Lower lobe of right lung (tissue), 2 donors: ENCODE measurements at places on chromosomes 3 and 15.

DNA sequence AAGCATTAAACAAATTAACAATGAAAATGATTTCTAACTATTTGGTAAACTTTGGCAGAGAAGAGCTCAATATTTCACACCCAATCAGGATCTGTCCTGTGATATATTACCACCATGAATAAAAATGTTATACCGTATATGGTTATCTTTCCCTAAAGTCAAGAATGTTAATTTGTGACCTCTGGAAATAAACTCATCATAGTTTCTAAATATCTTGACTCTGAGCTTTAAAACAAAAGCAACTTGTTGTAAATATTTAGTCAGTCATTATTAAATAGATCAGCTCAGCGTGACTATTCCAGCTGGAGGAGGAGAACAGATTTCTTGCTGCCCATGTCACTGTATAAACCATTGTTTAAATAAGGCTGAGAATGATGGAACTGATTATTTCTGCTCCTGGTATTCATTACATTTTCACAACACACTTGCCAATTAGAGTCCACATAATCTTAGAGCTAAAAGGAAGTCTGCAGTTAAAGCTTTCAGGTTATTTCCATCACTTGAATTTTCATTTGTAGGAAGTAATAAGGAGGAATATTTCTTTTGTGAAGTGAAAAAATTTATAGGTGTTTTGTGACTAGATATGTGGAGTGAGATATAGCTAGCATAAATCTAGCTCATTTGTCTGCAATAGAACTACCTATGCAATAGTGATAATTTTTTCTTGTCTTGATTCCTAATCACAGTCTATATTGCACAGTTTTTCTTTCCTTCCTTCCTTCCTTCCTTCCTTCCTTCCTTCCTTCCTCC, 106.5 kb upstream of the P2RY1 start:
- DNase-seq: no peak

DNA sequence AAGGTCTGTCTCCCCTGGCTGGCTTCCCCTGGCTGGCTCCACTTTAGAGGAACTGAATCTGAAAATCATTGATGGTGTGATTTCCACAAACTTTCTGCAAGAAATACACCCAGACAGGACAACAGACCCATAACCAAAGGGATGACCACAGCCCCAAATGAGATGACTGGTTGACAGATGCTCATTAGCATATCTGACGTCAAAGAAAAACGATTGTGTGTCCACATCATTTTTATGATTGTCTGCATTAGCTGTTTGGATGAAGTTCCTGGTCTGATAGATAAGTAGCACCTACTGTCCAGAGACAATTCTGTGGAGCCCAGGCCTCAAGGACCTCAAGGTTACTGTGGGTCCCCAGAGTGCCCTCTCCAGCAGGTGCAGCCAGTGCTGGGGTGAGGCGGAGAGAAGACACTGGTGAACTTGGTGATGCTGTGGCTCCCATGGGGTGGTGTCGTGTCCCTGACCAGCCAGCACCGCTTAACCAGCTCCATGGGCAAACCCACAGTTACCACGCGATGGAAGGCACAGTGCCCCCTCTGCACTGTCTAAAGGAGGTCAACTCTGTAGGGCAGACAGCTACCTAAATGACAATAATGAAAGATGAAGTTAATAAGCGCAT, 127.4 kb downstream of the NSMCE3 start:
- DNase-seq: no peak

- DNase-seq: no peak
These were observed 282.5 kb upstream of the TRIM42 start for GRCh38 chr3:140395134-140396075.

DNA sequence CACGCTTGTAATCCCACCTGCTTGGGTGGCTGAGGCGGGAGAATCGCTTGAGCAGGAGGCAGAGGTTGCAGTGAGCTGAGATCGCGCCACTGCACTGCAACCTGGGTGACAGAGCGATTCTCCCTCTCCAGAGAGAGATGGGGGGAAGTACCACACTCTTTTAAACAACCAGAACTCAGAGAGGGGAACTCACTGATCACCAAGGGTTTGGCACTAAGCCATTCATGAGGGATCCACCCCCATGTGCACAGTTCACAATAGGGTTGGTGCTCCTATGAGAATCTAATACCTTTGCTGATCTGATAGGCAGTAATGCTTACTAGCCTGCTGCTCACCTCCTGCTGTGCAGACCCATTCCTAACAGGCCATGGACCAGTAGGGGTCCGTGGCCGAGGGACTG, 51.6 kb downstream of the QTRT2 start:
- DNase-seq: no peak

GRCh38 chr3:42213417-42213816, 52.6 kb downstream of the CCK start:
- no peak for DNase-seq

DNA sequence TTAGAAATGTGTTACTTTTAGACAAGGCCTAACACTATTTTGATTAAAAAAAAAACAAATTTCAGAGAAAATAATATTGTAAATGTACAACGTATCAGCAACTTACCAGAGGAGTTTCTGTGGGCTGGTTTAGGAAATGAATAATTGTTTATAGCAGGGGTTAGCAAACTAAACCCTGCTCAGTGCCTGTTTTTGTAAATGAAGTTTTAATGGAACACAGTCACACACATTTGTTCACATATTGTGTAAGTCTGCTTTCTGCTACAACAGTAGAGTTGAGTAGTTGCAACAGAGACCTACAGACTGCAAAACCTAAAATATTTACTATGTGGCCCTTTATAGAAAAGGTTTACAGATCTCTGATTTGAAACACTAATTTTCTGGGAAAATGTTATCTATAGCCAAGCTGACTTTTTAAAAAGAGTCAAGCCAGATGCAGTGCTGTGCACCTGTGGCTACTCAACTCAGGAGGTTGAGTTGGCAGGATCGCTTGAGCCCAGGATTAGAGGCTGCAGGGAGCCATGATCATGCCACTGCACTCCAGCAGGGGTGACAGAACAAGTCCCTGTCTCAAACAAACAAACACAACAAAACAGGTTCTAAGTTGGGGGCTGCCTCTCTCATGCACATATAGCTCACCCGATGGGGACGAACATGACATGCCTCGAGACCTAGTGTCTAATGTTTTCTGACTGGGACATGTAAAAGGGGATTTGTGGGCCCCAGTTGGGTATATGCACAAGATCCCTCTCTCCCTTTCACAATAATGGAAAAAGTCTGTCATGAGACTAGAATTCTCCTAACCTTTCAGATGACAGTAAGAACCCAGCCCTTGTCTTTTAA, 182.5 kb downstream of the TNIK start:
- no peak for DNase-seq

DNA sequence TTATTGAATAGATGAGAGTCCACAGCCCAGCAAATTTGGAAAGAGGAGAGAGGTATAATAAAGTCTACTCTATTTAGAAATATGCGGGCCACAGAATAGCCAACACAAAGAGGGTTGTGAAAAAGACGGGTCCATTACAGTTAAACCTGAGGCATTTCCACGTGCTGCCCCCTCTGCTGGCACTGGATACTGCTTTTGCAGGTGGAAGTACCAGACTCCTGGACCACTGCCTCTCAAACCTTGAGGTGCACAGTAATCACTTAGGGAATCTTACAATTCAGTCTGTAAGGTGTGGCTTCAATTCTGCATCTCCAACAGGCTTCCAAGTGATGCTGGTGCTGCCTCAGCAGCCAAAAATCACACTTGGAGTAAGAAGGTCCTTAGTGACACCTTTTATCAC, 3.0 kb upstream of the TFDP2 start:
- DNase-seq: no peak

- DNase-seq: no peak
These were observed 296.1 kb upstream of the TGFBR2 start for GRCh38 chr3:30309961-30310954.

DNA sequence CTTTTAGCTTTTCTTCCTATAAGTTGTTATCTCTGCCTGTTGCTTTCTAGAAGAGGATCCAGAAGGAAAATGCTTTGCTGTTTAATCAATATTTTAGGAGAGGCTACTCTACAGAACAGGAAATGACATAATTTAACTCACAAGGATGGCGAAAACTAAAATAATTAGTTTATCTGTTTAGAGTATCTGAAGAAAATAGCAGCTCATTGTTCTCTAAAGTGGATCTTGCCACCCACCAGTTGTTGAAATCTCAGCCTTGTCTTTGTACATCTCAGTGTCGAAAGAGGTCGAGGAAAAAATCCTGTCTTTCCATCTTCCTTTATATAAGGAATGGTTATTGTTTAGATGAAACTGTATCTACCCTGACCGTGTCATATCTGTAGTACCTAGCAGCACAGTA, 126.6 kb downstream of the ZNF609 start:
- no peak for DNase-seq

- no peak for DNase-seq
These were observed 41.3 kb downstream of the SSR3 start for GRCh38 chr3:156513619-156514018.
